Activated T-cell treated with anti-CD3 and anti-CD28 coated beads for 24 hours (primary cell): ENCODE measurements at places on chromosomes 12 and 14.

- no peak for DNase-seq
Observed at GRCh38 chr12:106585521-106586277, 2.9 kb downstream of the RFX4 start.

DNA sequence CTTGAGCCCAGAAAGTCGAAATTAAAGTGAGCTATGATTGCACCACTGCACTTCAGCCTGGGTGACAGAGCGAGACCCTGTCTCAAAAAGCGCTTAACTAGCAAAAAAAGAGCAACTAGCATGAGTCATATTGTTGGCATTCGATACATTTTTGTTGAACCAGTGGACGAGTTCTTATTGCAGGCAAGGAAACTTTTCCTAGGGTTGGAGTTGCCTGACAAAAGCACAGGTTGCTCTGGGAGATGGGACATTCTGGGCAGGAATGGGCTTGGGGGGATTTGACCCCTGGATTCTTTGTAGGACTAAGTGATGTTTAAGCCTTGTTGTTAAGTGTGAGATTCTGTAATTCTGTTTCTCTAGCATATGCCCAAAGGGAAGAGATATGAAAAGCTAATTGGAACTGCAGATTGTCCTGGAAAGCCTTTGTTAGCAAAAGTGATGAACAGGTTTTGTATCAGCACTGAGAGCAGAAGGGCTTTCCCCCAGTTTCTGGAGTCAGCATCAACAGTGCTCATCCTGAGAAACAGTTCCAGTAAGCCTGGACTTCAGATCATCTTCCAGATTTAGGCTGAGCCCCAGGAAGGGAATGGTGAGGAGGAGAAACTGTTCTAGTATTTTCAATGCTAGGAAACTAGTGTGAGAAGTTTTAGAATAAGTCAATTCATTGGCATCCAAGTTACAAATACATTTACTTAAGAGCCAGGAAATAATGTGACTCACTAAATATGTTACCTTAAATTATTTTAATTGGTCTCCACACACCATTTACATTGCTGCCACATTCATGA, 123.1 kb downstream of the SRGAP1 start:
- no peak for DNase-seq

DNA sequence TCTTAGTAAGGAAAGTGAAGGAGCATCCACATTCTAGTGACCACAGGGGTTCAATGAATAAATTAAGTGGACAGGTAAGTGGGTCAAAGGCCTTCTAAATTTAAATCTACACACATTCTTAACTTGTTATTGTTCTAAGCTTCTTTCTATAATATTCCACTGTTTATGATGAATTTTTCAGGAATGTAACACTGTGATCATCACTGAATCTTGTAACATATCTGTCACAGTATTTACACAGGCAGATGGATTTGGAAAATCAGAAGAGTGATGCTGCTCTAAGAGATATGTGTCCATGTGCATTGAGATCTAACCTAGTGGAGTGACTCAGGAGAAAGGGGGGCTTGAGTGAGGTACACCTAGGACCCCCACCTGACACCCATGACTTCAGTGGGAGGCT, 115.4 kb upstream of the OVCH1 start:
- DNase-seq: no peak

DNA sequence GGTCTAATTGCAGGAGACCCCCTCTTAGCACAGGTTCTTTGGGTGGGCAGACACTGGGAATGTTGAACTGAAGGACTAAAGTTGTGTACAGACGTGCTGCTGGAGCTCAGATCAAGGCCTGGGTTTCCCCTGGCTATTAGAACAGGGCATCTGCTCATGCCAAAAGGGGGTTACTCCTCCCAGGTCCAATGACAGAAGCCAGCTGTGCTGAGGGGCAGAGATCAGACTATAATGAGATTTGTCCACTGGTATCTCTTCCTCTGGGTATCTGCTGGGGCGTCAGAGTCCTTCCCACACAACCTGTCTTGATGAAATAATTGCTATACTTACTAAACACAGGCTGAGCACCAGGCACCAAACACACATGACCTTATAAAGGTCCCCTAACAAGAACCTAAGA, 42.6 kb downstream of the LTBP2 start:
- DNase-seq: no peak

GRCh38 chr12:125166041-125166440, 100.8 kb downstream of the AACS start:
- DNase-seq: no peak

DNA sequence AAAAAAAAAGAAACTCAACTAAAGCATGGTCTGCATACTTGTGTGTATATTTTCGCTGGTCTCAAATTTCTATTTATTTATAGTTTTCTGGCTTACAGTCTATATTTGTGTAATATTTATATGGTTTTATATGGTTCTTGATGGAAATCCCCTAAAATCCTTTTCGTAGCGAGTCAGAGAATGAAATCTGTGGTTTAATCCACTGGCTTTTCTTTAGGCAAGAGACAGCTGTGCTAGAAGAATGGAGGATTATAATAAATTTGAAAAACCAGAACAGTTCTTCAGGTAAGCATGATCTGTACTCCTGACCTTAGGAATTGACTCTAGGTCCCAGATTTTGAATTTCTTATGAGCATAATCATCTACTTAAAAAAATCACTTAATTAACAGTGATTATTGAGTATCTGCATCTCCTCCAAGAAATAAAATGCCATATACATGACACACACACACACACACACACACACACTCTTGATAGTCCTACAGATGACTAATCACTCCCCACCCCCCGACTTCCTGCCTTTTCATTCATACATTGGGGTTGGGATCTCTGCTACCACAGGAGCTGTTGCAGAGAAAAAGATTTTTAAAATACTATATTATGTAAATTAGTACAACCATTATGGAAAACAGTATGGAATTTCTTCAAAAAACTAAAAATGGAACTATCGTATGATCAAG, 113.4 kb downstream of the CRADD start:
- DNase-seq: no peak

- DNase-seq: no peak
Observed at GRCh38 chr12:89927226-89927698, 218.6 kb upstream of the ATP2B1 start.

DNA sequence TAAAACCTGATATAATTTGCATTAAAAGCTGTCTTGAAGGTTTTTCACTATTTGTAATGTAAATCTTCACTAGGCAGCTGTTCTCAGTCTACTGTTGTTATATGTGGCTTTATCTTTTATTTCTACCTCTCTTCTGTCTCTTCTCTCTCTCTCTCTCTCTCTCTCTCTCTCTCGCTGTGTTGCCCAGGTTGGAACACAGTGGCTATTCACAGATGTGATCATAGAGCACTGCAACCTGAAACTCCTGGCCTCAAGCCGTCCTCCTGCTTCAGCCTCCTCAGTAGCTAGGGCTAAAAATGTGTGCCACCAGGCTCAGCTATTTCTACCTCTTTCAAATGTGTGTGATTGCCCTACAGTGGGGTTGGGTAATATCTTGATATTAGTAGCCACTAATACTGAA, 21.1 kb downstream of the FUT8 start:
- no peak for DNase-seq

- DNase-seq: no peak
Observed at GRCh38 chr12:75844985-75845384, 186.6 kb downstream of the PHLDA1 start.

- no peak for DNase-seq
Observed at GRCh38 chr14:92750994-92751400, 2.6 kb upstream of the LGMN start.

DNA sequence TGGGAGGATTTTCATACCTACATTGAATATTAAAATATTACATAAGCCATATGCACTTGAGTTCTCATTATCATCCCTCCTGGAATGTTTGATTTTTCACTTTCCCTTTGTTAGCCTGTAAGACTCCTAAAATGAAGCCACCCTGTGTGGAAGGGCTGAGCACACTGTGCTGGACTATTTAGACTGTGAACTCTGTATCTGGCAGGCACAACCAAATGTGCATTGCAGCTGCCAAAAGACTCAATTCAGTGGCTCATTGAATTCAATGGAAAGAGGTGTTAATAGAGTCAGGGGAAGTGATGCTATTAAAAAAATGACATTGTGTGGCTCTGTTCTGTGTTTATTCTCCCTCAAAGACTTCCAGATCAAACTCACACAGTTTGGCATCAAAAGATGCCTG, 111.1 kb downstream of the SMOC1 start:
- no peak for DNase-seq

DNA sequence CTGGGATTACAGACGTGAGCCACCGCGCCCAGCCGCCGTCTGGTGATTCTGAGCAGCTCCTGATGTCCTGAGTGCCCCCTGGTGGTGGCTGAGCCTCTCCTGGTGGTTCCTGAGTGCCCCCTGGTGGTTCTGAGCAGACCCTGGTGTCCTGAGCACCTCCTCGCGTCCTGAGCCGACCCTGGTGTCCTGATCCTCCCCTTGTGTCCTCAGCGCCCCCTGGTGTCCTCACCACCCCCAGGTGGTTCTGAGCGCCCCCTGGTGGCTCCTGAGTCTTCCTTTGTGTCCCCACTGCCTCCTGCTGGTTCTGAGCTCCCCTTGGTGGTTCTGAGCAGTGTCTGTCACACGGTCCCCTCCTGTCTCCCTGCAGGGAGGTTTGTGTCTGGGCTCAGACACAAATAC, 1304.9 kb downstream of the TMEM121 start:
- peak; percentile 47 for DNase-seq

DNA sequence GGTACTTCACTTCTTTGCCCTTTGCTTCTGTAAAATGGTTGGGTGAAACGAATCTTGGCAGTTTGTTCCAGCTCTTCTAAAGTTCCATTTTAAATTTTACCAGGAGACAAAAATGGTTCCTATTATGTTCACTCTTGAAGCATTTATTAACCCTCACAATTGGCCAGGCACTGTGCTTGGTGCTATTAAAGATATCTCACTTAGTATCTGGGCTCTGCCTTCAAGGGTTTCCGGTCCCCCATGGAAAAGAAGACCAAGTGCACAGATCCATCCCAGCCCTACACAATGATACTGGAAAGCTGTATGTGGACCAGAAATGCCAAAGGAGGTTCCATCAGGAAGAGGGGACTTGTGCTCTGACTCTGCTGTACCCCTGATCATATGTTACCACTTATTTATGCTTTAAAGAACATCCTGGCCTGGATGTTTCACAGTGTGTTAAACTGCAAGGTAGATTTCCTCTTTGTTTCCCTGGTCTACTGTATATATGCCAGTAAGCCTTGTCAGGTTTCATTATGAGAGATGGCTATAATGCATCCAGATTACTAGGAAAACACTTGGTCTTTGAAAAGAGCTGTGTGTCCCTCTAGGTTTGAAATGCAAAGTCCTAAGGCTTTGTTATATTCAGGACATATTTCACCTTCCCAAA, 154.8 kb downstream of the PRKCH start:
- DNase-seq: no peak

GRCh38 chr14:90903101-90903500, 86.9 kb upstream of the TTC7B start:
- peak; percentile 51 for DNase-seq

DNA sequence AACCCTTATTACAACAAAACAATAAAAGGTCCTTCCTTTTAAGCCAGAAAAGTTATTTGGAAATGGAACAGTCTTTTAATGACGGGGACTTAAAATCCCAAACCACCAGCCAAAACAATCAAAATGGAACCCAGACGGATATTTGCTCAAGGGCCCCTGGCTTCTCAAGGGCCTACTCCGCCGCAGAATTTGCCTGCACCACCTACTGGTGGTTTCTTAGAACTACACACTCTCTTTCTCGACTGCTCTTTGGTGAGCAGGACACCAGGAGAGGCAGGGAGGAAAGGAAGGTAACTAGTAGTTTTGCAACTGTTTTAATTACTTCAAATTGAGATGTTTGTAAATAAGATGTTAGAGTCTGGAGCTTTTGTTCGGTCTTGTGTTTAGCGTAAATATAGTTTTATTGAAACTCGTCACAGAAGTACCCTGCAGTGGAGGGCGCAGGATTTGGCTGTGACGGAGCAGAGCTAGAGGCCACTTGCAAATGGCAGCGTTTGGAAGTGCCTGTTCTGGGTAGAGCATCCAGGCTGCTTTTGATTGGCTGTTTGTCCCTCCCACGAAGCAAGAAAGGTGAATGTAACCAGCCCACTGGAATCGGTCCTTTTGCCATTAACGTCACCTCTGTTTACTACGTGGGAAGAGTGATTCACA, 238.5 kb downstream of the CACNA1C start:
- DNase-seq: no peak

GRCh38 chr12:128974881-128975280, 121.6 kb downstream of the GLT1D1 start:
- no peak for DNase-seq

DNA sequence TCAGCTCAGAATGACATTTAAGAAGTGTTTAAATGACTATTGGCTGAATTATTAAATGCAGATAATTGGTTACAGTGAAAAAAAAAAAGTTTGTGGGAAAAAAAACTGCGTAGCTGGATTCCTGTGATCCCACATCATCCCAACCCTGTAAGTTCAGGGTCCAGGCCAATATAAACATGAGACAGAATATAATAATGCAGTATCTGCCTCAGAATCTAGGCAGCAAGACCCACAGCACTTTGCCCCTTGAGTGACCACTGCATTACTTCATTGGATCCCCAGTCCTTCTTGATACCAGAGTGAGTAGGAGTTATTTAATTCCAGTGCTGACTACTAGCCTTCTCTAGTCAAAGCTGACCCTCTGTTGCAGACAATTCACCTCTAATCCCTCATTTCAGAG, 272.6 kb downstream of the CCER1 start:
- DNase-seq: no peak

DNA sequence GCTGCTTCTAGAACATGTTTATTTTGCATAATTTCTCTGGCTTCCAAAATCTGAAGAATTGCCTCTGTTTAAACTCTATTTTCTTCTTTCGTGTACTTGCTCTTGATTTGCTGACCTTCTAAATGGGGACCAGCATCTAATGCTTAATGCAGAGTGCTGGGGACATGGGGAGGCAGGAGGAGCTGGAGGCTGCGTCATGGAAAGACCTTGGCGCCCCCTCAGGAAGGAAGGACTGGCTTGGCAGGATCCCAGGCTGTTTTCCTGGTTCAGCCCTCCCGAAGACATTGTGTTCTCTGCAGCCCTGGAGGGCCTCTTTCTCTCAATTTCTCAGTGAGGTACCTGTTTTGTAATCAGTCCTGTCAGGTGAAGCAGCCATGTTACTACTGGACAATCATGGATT, 5.5 kb downstream of the PRKCH start:
- DNase-seq: no peak

DNA sequence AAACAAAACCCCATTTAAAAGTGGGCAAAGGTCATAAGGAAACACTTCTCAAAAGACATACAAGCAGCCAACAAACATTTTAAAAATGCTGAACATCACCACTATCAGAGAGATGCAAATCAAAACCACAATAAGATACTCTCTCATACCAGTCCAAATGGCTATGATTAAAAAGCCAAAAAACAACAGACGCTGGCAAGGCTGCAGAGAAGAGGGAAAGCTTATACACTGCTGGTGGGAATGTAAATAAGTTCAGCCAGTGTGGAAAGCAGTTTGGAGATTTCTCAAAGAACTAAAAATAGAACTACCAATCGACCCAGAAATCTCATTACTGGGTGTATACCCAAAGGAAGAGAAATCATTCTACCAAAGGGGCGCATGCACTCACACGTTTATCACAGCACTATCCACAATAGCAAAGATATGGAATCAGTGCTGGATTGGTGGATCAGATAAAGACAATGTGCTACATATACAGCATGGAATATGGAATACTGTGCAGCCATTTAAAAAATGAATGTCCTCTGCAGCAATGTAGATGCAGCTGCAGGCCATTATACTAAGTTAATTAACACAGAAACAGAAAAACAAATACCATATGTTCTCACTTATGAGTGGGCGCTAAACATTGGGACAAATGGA, 102.1 kb upstream of the DAAM1 start:
- DNase-seq: no peak
